ENCODE measurements at places on chromosomes 12 and 14.
A peak's percentile ranks its signal among the peaks of the same experiment; 100 is the strongest.

DNA sequence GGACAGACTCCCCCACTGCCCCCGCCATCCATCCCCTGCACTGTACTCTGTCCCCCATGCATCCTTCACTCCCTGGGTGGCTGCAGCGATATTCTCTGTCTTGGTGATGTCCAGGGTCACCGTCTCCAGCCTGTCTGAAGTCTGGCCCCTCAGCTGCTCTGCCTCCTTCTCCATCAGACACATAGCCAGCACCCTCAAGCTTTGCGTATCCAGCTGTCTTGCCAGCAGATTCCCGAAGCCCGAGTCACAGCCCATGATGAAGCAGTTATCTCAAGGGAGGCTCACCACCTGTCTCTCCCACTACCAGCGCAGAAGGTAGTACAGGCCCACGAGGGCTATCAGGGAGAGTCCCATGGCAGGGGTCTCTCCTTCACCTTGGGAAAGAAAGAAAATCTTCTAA lies 77.8 kb downstream of the HSD17B6 start:
- DNase-seq: no peak

DNA sequence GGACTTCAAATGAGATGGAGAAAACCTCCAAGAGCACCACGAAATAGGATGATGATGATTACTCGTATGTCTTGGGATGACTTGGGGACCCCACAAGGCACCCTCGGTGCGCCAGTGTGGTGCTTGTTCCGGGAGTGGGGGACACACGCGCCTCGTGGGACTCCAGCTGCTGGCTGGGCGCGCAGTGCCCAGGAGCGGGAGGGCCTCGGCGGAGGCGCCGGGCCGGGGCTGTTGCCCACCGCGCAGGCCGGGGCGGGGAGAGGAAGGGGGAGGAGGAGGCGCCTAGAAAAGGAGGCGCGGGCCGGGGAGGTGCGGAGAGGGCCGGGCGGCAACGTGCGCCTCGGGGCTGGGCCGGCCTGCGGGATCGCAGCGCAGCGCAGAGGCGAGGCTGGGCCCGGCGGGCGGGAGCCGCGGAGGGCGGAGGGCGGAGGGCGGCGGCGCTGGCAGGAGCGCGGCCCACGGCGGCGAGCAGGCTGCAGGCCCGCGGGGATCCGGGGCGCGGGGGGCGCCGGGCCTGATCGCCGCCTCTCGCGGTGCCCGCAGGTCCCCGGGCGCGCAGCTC lies at the start of gene RFLNA:
Gene RFLNA, plus strand, starts transcription at position 314 of the 562 bp plus-strand sequence. CDS start 337 bp downstream, outside the sequence.
- DNase-seq: no peak

DNA sequence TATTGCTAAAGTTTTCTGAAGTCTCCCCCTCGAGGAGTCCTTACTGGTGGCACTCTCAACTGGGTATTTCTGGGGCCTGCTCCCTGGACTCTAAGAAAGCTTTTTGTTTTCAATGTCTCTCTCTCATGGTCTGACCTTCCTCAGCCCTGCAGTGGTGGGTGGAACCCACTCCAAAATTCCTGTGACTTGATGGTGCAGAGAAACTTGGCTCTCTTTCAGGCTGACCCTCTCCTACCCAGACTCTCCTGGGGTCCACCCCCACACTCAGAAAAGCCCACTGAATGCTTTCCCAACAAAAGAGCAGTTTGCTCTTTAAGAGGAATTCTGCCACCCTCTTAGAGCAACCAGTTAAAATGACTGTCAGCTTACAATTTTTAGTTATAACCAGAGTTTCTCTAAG lies 967 bp upstream of the PTCSC3 start:
- no peak for DNase-seq

- DNase-seq: no peak
Observed at GRCh38 chr12:56029666-56030293, 8.9 kb downstream of the IKZF4 start.

DNA sequence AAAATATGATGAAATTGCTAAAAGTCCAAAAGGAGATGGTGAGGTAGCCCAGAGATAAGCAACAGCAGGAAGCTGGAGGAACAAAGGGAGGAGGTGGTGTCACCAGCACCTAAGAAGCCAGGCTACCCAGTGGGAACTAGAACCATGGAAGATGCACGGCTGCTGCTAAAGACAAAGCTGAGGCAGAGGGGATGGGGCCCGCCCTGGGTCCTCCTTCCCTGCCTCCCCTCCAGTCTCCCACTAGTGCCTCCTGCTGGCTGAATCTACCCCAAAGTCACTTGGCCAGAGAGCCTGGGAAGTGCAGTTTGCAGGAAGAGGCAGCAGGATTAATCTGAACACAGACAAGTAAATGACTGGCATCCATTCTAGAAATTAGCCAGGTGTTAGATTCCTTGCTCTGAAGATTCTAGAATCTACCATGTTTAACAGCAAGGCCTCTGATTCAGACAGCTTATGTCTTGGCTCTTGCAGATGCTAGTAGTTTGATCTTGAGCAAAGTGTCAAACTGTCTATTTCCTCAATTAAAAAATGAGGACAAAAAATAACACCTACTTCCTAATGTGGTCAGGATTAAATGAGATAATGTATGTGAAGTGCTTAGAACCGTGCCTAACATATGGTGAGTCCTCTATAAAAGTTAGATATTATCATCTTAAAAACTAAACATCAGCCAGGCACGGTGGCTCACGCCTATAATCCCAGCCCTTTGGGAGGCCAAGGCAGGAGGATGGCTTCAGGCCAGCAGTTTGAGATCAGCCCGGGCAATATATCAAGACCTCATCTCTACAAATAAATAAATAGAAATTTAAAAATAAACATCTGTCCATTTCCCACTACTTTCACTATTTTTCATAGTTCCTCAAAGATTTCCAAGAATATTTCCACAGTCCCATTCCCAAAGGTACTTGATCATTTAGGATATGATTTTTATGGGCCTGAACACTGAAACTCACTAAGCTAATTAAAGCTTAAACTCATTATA lies 5.8 kb upstream of the LRP10 start:
- DNase-seq: no peak

DNA sequence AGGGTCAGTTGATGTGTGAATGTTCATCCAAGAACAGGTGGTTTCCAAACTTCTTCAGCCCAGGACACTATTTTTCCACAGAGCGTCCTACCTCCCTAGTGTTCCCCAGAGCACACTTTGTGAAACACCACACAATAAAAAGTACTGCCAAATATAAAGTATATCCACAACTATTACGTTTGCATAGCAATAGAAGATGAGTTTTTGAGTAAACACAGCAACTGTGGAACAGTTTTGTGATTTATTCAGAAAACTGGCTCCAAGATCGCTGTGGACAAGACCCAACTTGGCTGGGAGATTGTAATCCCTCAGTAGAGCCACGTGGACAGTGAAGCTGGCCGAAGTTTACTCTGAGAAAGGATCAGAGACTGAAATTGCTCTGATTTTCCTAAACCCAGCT lies 14.5 kb upstream of the MAP1LC3B2 start:
- no peak for DNase-seq

DNA sequence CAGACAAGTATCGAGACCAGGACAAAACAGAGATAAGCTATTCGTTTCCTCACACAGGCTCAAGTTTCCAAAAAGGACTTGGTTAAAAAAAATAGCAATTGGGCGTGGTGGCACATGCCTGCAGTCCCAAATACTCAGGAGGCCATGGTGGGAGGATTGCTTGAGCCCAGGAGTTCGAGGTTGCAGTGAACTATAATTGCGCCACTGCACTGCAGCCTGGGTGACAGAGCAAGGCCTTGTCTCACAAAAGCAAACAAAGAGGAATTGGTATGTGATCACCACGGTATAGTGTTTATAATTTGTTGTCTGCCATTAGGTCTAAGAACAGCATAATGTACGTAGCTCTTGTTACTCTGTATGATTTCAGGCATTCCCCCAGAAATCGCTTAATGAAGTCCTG lies 175.3 kb downstream of the DERA start:
- DNase-seq: no peak

DNA sequence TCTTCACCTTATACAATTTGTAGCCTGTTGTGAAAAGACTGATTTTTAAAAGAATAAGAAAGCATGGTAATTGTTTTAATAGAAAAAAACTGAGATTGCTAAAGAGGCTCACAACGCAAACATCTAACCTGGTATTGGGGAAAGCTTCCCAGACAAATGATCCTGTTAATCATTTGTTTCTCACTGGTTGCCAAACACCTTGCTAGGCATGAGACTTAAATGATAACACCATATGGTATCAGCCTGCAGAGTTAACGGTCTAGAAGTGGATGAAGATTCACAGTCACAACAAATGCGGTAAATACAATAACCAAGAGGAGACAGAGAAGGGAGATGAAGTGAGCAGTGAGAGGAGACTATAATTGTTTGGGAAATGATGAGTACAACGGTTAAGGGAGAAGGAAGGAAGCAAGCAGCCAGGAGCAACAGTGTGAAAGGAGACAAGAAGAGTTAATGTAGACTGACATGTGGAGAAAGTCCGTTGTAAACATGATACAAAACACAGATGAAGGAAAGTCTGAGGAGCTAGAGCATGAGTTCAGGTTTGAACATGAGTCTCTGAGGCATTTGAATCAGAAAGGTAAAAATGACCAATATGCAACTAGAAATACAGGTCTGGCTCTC lies 19.8 kb downstream of the GXYLT1 start:
- DNase-seq: no peak

DNA sequence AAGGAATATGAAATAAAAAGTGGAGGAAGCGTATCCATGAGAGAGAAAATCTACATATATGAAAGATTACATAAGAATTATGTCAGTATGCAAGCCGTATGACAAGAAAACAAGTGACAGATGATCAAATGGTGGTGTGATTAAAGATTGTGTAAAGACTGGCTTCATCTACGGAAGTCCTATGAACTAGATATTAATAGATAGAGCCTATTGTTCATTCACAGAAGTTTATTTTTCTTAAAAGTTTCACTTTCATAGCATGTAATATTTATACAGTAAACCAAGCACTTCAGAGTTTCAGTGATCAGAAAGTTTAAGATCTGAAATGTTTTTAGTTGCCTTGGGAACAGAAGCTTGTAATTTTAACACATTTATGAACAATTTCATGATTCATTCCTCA lies 84.5 kb downstream of the VRK1 start:
- DNase-seq: no peak

- no peak for DNase-seq
Observed at GRCh38 chr14:103638594-103638993, 9.6 kb downstream of the KLC1 start.

DNA sequence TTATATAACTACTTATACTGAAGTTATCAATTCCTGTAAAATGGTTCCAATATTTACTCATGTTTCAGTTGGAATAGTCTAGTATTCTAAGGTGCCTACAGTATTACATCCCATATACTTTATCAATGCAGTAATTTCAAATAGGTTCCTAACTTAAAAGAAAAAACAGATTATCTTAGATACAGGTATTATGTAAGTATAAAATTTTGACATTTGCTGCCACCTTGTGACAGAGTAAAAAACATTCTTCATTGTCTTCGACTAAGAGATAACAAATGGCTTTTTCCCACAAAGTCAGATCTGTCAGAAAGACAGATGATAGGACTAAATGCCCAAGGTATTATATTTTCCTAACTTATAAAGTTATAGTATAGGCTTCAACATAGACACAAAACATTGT lies 78.7 kb downstream of the TXNDC16 start:
- no peak for DNase-seq

GRCh38 chr14:60656686-60657455 lies 7.6 kb upstream of the SIX1 start:
- DNase-seq: no peak

GRCh38 chr12:39619660-39620433 lies at the start of gene ABCD2:
ABCD2 (minus strand) TSS chr12:39619803; CDS start chr12:39619615, 188 bp downstream.
- DNase-seq: peak; percentile 36

DNA sequence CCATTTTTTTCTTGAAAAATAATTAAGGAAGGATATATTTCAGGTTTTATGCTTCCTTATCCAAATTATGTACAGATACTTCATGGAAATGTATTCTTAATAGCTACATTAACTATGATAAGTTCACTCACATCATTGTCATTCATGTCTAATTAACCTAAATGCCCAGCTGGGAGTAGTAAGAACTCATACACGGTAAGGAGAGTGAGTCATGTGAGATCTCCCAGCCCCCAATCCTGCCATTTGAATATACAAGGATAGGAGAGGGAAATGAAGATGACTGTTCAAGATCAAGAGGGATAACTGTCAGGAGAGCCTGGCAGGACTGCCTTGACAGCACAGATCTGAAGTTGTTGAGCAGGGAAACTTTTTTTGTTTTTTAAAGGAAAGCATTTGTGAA lies 343.4 kb upstream of the USP15 start:
- no peak for DNase-seq

DNA sequence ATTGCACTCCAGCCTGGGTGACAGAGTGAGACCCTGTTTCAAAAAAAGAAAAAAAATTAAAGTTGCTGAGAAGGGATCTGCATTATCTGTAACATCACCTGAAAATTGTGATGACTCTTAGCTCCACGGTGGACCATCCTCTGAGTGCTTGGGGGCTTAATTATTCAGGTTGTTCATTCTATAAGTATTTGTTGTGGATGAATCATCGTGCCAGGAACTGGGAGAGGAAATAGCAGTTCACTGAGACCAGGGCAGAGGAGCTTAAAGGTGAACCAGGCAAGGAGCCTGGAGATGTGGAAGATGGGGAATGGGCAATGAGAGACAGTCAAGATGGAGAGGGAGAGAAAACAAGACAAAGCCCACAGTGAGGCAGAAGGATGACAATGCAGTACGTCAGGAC lies 25.5 kb upstream of the GSC start:
- no peak for DNase-seq

DNA sequence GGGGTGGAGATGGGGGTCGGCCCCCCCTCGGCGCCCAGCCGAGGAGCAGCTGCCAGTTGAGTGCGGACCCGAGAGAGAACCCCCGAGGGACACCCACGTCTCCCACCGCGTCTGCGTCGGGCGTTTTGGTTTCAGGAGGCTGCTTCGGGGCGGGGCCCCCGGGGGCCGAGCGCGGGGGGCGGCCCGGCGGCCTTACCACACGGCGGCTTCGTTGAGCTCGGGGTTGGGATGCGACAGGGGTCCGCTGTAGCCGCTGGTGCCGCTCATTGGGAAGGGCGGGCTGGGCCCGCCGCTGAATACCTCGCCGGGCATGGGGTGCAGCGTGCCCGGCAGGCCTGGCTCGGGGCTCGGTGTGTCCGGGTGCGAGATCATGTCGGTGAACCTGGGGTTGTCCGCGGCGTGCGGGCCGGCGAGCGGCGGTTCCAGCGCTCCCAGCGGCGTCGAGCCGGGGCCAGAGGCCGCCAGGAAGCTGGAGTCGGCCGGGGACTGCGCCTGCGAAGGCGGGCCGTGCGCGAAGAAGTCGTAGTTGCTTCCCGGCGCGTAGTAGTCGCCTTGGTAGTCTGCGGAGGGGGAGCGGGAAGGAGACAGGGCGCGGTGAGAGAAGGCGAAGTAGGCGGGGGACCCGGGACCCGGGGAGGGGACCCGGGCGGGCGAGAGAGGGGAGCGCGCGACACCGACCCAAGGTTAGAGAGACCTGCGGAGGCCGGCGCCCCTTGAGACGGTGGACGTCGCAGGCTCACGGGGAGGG lies 8.5 kb downstream of the LHX5 start:
- DNase-seq: no peak

- DNase-seq: no peak
Observed at GRCh38 chr14:88576222-88576621, 13.4 kb downstream of the ZC3H14 start.

DNA sequence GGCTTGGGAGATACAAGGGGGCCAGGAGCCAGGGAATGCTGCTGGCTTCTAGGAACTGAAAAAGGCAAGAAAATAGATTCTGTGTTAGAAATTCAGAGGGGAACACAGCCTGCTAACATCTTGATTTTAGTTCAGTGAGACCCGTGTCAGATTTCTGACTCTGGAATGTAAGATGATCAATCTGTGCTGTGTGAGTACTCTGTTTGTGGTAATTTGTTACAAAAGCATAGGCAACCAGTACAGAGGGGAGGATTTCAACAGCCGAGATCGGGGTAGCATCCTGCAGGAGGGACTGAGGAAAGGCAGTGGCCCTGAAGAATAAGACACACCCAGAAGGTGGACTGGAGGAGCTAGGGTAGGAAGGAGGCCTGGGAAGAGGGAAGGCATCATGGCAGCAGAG lies 410.0 kb upstream of the CCDC196 start:
- DNase-seq: no peak
